Hematopoietic multipotent progenitor cell treated with erythropoietin and hydrocortisone succinate and interleukin-3 and kit ligand, for 6 days (in vitro differentiated cells): ENCODE measurements at places on chromosomes 5 and 9.
A peak's percentile ranks its signal among the peaks of the same experiment; 100 is the strongest.

DNA sequence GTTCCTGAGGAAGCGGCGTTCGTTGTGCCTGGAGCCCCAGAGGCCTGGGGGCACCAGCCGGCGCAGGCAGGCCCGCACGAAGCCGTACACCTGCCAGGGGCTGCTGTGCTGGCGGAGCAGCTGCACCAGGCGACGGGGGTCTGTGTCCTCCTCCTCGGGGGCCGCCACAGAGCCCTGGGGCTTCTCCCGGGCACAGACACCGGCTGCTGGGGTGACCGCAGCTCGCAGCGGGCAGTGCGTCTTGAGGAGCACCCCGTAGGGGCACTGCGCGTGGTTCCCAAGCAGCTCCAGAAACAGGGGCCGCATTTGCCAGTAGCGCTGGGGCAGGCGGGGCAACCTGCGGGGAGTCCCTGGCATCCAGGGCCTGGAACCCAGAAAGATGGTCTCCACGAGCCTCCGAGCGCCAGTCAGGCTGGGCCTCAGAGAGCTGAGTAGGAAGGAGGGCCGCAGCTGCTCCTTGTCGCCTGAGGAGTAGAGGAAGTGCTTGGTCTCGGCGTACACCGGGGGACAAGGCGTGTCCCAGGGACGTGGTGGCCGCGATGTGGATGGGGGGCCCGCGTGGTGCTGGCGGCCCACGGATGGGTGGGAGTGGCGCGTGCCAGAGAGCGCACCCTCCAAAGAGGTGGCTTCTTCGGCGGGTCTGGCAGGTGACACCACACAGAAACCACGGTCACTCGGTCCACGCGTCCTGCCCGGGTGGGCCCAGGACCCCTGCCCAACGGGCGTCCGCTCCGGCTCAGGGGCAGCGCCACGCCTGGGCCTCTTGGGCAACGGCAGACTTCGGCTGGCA lies 1.3 kb downstream of the TERT start:
- no peak for DNase-seq

GRCh38 chr9:90107726-90108655 lies 503.2 kb downstream of the GADD45G start:
- DNase-seq = no peak

GRCh38 chr5:173394701-173395100 lies 66.5 kb upstream of the STC2 start:
- DNase-seq = no peak

DNA sequence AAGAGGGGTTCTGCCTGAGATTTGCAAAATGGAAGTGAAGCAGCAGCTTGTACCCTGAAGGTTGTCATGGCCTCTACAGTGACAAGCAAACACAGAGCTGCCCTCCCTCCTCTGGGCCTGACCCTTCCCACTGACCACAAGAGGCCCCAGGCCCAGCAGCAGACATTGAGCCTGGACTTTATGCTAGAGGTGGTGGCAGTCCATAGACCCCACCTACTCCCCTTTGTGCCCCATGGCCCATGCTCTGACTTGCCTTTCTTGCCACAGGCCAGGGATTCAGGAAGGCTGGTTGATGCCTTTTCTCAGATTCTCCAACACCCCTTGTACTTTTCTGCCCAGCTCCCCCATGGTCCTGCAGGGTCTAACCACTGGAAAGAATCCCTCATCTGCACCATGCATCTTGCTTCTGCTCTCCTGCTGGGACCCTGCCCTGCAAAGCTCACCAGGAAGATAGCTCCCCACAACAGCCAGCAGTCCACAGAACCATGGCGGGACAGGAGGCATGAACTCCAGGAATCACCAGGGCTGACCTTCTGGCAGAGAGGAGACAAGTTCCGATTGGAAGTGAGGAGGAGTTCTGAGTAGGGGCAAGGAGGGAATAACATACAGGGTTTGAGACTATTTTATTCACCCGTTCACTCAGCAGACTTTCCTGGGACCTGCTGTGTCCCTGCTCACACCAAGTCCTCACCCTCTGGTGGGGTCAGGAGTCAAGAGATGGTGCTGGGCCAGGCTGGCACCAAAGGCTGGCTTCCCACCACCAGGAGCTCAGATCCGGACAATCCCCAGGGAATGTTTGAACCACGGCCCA lies 263.8 kb downstream of the SYK start:
- no peak for DNase-seq

DNA sequence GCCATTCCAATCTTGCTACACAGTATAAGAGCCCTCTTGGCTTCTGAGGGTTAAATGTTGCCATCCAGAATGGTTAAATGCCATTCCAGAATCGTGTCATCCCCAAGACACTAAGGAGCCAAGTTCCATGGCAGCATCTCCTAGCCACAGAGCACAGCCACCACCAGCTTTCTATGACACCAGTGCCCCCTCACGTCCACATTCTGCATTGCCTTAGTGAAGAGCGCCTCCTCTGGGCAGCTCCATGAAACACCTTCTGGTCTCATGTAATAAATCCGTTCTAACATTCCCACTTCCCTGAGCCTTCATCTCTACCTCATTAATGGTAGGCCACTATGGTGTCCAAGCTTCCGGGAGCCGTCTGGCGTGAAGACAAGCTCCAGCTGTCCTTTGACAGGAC lies 12.4 kb downstream of the CBY3 start:
- DNase-seq = peak; percentile 87

DNA sequence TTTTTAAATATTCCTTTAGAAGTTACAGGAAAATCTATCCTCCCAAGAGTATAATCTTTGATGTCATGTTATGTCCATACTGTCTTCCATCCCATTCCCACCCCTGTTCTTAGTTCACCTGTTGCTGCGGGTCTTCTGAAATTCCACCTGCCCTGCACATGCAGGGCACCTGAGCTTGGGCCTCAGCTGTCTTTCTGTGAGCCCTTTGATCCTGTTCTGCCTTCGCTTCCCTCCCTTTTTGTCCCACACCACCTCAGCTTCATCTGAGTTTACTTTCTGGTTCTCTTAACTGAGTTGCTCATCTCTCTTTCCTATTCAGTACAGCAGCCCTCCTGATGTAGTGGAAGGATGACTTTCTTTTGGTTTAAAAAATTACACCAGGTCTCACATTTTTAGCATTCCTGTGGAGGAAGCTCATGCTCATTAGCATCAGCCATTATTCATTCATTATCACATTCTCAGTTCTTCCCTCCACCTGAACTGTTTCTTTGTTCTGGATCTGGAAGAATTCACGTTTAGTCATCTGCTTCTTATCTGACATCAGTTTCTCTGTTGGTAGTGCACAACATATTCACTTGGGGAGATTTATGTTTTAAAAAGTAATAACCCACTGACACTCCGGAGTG lies 211.0 kb downstream of the ADCY2 start:
- no peak for DNase-seq

GRCh38 chr5:95045181-95045965 lies 239.5 kb downstream of the MCTP1 start:
- DNase-seq = peak; percentile 64

GRCh38 chr9:123771690-123772089 lies 158.2 kb downstream of the DENND1A start:
- DNase-seq = peak; percentile 41
